Activated T-helper 1 cell treated with Interleukin-2 at 50 U/mL for 16 hours (primary cell): ENCODE measurements at places on chromosomes 5 and 9.

- DNase-seq = no peak
Observed at GRCh38 chr5:146048994-146049703, 56.2 kb downstream of the PLAC8L1 start.

DNA sequence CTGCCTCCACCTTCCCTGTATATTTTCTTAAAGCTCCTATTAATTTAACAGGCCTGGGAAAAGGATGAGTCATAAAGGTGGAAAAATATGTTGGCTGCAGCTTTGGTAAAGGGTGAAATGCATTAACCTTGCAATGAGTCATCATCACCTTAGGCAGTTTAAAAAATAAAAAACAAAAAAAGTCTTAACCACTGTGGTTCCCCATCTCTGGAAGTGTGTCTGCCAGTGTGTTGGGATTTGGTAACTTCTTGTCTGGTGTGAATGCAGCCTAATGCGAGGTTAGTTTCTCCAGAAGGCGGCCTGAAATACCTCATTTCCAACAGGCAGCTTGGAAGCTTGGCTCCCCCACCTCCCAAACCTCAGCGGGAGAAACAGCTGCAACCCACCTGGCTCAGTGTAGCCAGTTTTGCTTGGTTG is 265.3 kb upstream of the GAS1 start:
- DNase-seq = no peak

DNA sequence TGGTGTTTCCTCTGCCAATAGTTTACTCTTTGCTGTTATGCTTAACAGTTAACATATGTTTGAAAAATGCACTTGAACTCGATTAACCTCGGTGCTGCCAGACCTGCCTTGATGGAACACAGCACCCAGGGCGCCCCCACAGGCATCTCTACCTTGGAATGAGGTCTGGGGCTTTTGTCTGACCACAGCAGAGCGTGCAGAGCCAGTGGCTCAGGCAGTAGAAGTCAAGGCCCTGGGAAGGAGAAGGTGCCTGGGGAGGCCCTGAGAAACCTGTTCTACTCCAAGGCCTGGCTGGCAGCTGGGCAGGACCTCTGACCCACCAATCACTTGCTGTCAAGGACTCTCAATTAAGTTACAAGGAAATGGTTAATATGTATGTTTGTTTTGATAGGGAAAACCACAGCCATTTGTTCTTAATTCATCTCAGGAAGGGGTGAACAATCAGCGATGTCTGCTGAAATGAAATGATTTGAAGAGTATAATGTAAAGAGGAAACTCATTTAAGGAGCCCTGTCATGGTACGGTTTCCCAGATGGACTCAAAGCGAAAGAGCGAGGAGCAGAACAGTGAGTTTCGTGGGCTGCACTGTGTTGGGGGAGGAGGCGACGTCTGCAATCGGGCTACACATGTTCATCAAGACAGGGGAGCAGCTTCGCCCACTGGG is 21.9 kb downstream of the MACROH2A1 start:
- no peak for DNase-seq

DNA sequence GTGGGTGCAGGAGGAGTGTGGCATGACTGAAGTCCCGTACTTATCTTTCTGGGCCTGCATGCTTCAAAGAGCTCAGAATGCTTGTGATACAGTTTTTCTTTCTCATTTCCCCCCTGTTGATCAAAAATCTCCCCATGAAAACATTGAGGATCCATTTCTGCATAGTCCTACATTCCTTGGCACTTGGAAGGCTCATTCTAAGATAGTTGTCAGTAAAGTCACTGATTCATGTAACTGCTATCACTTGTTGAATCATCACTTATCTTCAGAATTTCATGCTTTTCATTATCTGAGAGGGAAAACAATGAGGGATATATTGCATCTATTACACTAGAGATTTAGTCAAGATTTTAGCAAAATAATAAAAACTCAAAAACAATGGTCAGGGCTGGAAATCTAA is 1953.1 kb upstream of the CDH6 start:
- no peak for DNase-seq

- no peak for DNase-seq
Observed at GRCh38 chr9:130045725-130046450, 2.9 kb upstream of the FNBP1 start.

GRCh38 chr9:118418887-118419565 is 714.8 kb downstream of the TLR4 start:
- DNase-seq = no peak

DNA sequence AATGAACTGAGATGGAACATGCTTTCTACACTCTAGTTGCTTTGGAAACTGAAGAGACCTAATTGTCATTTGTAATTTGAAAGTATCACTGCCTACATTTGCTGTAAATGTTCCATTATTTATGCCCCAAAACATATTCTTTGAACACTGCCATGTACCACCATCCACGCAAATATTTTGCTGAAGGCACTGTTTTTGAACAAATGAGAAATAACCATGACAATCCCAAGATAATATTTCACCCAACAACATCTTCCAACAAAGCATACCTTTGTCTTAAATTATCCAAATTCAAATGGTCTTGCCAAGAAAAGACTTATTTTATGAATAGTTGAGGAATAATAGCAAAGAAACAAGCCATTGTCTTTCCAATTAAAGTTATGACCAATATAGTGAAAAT is 356.2 kb downstream of the SEMA5A start:
- no peak for DNase-seq

DNA sequence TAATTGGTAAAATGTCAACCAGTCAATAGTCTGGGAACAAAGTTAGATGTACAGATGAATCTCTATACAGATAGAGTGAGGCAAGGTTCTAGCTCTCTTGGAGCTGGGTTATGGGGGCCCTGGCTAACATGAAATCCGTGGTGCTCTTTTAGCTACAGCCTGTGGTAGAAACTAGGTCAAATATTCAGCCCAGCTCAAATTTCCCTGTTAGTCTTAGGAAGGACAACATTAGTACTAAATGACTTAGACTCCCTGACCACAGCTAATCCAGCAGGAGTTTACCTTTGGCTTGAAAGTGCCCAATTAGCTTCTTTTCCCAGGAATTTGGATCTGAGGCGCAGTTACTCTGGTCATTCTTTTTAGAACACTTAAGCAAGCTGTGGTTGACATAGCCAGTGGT is 170.5 kb downstream of the DMRTA1 start:
- DNase-seq = no peak

DNA sequence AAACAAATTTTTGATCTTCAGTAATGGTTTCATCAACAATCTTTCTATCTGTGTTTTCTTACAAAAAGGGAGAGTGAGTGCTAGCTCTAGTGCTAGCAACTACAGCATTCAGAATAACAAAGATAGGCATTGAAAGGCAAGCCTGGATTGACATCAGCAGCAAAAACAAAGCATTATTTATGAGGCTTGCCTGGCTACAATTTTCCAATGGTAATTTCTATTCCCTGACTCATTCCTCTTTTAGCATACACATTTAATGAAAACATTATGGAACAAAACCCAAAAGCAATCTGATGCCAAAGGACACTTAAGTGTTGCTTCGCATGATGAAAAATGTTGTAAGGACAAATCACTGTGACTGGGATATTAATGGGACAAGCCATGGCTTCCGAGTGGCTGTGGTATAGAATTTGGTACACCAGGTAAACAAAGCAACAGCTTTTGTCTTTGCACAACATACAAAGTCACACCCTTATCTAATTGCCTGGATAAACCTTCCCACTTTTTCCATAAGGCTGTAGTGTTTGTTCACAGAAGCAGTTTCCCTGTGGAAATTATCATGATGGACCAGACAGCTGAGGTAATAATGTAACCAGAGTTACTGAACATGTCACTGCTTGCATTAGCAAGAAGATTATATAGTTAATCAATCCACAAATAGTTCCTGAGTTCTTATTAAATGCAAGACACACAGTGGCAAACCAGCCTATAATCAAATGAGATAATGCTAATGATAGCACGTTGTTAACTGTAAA is 179.8 kb upstream of the EDIL3 start:
- DNase-seq = no peak

DNA sequence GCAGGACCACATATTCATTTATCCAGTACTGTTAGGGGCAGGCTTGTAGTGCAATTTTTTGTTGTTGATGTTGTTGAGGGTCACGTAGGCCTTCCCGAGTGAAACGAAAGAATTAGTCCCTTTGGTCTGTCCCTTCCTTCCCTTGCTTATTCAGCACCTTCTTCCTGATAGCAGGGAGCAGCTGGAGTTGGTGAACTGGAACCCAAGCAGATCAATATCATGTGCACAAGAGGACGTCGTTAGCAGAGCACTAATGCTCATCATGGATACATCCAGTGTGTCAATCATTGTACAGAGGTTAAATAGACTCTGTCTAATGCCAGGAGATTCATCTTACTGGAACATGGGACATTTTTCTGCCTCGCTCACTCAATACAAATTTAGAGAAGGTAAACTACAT is 33.0 kb upstream of the MAP1B start:
- DNase-seq = no peak

GRCh38 chr5:150499437-150499956 is 8.4 kb upstream of the NDST1 start:
- no peak for DNase-seq

DNA sequence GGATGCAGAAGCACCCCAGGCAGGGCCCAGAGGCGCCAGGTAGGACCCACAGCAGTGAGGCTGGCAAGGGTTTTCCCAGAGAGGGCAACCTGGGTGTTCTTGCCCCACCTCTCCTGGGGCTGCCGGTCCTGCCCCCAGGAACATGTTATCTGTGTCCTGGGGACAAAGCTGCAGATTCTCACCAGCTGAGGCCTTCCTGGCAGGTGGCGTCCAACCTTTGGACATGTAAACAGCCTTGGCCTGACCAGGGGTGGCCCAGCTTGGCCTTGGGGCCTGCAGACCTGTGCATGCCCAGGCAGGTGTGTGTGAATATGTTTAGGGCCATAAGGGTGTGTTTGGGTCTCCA is 101.8 kb upstream of the LARP1 start:
- DNase-seq = no peak

- no peak for DNase-seq
Observed at GRCh38 chr9:69071059-69071458, 35.5 kb downstream of the FXN start.

DNA sequence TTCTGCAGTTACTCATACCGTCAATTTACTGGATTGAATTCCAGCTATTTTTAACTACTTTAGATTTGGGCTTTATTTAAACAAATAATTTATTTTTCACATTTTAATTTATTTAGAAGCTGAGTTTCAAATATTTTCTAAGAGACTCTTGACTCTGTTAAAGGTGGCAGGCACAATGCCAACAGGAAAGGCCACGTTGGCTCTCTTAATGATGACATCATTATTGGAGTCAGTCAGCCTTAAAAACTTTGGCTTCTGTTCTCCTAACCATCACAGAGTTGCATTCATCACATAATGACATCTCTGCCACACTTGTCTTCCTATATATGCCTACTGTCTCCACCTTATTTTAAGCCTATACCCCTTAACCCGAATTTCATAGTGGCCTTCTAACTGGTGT is 172.3 kb upstream of the PLPPR1 start:
- DNase-seq = no peak

GRCh38 chr5:141825241-141825671 is 53.0 kb downstream of the PCDH1 start:
- no peak for DNase-seq

DNA sequence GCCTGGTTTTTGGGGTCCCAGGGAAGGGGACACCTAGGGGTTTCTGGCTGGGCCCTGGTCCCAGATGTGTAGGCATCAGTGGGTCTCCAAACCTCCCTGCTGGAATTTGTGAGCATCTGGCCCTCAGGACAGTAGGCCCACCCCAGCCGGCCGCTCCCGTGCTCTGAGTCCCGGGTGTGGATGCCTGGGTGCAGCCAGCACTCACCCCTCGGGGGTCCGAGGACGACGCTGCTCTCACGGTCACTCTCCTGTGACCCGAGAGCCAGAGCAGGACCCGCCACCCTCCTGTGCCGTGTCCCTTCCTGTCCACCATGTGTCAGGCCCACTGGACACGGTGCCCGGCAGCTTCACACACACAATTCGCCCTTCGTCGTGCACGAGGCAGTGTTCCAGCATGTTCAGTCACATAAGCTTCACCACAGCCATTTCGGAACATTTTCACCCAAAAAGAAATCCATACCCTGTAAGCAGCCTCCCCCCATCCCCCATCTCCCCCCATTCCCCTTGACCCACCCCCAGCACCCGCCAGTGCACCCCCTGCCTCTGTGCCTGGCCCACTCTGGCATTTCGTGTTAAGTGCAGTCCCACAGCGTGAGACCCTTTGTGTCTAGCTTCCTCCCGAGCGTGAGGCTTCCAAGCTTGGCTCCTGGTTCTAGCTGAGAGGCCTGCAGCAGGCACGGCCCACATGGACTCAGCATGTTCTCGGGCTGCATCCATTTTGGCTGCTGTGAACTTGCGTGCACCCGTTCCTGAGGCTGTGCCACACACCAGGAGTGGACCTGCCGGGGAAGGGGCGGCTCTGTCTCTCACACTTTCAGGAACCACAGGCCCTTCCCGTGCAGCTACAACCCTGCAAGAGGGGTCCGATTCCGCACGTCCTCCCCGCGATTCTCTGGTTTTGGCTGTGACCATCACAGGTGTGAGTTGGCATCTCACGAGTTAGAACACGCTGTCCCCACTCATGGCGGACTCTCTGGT is 40.5 kb downstream of the NKD2 start:
- no peak for DNase-seq

GRCh38 chr5:79418276-79418675 is 95.7 kb downstream of the HOMER1 start:
- DNase-seq = no peak

DNA sequence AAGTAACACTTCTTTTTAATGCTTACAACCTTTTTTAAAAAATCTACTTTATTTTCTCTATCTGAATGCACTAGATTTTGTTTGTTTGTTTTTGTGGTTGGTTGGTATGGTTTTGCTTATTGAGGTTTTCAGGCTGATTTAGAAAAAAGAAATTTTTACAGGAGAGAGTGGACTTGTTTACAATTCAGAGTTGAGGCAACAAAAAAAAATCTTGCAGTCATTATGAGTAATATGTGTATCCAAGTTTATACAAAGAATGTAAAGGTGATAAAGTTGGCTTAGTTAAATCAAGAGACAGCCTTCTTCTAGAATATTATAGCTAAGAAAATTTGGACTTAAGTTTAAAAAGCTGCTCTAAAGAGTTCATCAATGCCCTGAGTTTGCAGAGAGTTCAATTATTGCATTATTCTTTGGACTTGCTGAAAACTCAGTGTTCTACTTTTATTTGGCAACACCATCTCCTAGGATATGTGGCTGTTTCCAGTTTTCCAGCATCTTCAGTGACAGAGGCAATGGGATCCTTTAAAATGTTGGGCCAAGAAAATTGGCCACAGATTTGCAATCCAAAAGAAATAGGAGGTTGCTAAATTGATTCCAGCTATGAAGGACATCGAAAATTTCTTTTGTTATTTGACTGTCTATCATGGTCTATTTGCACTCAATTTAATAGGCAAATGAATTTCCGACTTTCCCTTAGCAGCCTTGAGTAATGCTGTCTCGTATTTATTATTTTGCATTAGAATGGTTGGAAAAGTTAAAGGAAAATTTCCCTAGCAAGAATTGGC is 10.7 kb downstream of the STK32A start:
- no peak for DNase-seq

DNA sequence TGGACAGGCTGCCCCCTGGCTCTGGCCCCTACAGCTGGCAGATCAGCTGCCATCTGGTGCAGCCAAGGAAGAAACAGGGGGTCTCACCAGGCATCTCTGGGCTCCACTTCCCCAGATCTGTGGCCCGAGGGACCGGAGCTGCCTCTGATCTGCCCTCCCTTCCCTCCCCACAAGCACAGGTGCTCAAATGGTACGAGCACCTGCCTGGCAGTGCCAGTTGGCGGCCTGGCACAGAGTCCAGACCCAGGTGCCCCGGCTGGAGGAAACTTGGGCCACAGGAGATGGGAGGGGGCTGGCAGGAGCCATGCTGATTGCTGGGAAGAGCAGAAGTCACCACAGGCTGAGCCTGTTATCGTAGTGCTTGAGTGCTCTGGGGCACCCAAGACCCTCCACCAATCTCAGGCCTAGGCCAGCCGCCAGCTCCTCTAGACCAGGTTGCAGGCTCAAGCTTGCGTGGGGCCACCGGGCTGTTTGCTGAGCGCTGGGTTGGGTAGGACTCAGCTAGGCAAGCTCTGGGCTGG is 5.0 kb upstream of the CAMK2A start:
- DNase-seq = no peak
